Omental fat pad (tissue), 4 donors: ENCODE measurements at places on chromosomes 5 and 9. TPM values are rescaled to one million over a fixed set of nuclear protein-coding genes. Genes with fewer than 3 reads are reported as not detected.

- no peak for DNase-seq
These were observed 2.3 kb upstream of the DNLZ start for GRCh38 chr9:136365775-136366222.

DNA sequence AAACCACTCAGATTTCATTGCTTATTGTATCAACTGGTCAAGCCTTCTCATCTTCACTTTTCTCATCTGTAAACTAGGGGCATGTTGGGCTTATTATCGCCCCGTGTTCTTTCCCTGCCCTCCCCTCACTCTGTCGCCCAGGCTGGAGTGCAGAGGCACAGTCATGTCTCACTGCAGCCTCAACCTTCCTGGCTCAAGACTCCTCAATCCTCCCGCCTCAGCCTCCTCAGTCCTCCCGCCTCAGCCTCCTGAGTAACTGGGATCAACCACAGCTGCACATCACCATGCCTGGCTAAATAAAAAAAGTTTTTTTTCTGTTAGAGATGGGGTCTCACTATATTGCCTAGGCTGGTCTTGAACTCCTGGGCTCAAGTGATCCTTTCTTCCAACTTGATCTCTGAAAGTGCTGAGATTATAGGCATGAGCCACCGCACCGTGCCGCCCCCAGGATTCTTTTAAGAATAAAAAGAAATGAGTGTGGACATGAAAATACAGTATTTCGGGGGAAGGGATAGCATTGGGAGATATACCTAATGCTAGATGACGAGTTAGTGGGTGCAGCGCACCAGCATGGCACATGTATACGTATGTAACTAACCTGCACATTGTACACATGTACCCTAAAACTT is 2.0 kb downstream of the MAML1 start:
- DNase-seq: no peak

GRCh38 chr5:113060408-113061025 is 83.9 kb downstream of the DCP2 start:
- DNase-seq: no peak

GRCh38 chr5:174799121-174799520 is 74.7 kb downstream of the MSX2 start:
- no peak for DNase-seq

GRCh38 chr9:117247266-117247665 is 167.6 kb downstream of the ASTN2 start:
- no peak for DNase-seq

DNA sequence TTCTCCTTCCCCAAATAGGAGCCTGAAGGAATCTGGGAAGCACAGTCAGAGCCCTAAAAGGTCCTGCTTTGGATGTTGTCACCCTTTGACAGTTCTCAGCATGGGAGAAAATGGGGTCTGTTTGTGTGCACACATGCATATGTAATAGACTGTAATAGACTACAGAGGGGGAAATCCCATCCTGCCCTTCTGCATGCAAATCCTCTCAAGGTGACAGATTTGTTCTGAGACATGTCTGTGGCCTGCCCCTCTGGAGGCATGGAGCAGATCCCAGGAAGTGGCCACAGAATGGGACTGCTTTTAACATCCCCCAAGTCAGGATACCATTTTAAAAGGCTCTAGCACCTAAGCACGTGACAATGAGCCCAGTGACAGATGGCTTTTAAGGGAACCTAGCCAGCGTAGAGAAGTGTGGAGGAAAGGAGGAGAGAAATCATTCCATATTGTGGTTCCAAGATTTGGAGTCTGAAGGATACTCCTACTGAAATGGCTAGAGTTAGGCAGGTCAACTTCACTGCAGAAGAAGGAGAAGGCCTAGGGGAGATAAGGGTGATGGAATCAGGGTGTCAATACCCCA is 483.5 kb downstream of the SPOCK1 start:
- no peak for DNase-seq

- no peak for DNase-seq
These were observed 320.6 kb downstream of the PJA2 start for GRCh38 chr5:109089191-109089590.

DNA sequence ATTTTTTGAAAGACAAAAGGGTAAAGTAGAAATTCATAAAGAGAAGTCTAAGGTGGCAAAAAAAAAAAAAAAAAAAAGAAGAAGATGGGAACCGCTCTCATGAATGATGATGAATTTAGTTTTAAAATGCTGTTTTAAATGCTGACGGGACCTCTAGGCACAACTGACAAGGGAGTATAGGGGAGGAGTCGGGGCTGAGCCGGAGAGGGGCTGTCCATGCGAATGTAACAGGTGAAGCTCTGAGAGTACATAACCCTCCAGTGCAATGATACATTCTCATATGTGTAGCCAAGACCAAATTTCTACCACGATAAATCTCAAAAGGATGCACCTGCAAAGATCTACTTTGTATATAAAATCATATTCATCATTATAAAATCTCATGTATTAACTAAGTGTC is 71.7 kb downstream of the GLIS3 start:
- no peak for DNase-seq

DNA sequence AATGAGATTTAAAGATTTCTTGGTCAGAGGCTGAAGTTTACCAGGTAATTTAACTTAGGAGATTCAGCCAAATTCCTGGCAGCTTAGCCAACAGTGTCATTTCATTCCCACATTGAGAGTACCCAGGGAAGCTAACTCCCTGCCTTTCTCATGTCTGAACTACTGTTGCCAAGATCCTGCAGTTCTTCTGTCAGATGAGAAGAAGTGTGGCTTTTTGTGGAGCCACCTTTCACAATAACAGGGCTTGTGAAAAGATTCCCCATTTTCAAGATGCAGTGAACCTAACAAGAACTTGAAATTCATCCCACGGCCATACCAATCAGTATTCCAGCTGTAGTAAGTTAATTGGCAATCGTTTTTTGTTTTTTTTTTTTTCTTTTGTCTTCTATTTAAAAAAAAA is 176.4 kb downstream of the XRCC4 start:
- DNase-seq: no peak

- DNase-seq: no peak
These were observed 47.4 kb downstream of the SLC28A3 start for GRCh38 chr9:84293001-84293798.

DNA sequence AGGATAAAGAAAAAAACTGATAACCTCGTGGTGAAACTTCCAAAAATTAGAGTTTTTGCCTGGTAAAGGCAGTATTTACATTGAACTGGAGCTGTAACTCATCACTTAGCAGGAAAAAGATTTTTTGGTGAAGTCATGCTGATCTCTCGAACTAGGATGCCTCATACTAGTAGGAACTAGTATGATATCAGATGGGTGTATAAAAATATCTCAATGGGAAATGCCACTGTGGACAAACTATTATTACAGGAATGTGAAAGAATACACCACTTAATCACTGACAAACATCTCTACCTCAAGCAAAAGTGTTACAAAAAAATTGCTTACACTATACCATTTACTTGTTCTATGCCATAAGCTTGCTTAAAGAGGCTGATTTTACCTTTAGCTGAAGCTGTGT is 28.4 kb downstream of the RFX3 start:
- DNase-seq: no peak

DNA sequence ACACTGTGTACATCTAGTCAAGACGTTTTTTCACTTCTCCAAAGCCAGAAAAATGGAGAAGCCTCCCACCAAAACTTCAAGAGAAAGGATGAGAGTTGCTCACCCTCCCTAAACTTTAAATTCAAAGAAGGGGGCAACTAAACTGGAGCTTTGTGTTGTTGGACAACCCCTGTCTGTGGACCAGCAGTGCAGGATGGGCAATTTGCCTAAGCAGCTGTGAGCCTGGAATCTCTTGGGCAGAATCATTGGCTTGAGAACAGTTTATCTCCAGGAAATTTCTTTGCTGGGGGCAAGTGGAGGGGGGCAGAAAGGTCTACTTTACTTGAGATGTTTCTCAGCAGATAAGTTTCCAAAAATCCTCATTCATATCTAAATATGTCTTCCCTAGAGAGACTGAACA is 151.8 kb downstream of the MUSK start:
- DNase-seq: no peak

DNA sequence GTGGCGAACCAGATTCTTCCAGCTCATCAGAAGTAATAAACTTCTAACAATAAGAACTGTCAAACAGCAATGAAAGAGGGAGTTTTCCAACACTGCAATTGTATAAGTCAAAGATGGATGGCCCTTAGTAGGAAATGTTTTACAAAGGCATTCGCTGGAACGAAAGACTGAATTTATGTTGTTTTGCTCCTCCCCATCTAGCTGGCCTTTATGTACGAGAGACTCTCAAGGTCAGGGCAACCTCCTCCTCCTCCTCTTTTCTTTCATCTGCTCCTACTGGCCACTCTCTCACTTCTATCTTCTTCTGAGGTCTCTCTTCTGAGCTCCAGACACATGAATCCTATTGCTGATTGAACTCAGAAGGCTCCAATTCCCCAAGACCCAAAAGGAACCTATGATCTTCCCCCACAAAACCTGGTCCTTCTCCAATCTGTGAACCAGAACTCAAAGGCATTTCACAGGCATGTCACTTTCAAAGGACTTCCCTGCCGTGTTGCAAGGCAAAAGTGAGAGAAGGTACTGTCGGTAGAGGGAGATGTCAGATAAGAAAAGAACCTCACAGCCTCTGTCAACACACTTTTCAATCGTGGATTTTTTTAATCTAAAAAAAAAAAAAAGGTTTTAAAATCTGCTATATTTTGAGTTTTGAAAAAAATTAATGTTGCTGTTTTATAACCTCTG is 28.5 kb upstream of the PUM3 start:
- no peak for DNase-seq

DNA sequence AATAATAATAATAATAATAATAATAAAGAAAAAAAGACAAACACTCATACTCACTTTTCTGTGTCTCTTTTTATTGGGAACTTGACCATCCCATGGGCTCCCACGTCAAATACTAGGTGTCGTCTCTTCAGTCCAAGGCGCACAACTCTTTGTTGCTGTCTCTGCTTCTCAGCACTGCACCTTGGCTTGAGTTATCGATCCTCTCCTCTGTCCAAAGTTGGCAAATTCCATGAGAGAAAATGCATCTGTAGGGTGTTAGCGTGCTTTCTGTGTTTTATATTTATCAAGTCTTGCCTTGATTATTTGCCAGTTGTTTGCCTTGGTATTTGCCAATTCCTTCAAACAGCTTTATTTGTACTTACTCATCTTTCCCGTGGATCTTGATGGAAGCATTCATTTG is 653.7 kb downstream of the CDH18 start:
- DNase-seq: no peak

- DNase-seq: no peak
These were observed 156.4 kb downstream of the GABBR2 start for GRCh38 chr9:98552331-98552730.

GRCh38 chr5:89036704-89037489 is 153.9 kb upstream of the MEF2C start:
- DNase-seq: no peak

DNA sequence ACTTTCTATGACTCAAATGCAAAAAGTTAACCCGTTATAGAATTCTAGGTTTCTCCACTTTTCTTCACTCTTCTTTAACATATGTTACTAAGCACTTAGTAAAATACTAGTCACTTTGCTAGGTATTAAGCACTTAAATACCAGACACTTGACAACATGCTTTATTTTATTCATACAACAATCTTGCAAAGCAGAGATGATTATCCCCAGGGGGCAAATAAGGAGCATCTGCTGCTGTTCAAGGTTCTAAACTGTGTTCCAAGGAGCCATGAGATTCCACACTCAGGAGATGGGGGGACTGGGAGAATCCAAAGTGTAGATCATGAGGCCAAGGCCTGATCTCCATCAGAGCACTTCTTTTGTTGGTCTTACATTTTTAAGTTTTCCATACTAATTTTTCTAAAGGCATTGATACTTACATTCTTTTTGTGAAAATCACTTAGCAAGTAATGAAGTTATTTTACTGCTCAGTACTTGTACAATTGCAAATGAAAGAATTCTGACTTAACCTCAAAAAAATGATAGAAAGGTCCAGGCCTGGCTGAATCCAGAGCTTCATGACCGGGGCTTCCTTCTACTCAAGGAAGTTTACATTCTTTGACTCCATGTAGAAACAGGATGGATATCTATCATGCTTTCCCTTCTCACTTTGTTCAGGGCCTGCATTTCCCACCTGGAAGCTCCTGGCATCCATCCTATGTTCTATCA is 504.4 kb upstream of the WWC1 start:
- no peak for DNase-seq

DNA sequence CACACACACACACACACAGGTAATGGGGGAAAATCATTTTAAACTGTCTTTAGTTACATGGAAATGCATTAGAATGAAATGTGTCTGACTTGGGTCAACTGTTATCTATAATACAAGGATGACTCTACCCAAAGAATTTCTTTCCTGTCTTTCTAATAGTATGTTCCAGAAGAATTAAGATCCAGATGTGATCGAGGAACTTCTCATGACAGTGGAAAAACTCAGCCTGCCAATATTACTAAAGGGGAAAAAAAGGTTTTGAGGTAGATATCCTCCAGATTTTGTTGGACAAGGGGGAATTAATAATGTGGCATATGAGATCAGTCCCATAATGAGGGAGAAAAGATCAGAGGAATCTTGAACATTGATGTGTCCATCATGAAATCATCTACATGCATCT is 190.6 kb upstream of the MAP3K1 start:
- DNase-seq: no peak

GRCh38 chr9:116467740-116468351 is 219.3 kb upstream of the TRIM32 start:
- DNase-seq: no peak

DNA sequence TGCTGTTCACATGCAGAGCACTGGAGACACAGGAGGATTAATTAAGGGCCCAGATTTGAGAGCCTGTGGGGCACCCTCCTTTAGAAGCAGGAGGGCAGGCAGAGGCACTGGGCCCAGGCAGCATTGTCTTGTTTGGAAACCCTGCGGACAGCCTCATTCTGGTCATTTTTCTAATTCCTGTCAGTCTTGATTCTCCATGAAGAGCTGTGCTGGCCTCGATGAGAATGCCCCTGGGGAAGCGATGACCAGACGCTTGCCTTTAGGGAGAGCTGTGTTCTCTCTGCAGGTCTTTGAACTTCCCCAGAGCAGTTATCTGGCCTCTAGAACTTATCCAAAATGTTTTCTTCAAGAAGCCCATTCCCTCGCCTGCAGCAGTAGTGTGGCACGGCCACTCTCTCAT is 117.8 kb upstream of the PTCH1 start:
- DNase-seq: no peak

The PTGER4 gene
- 51.1 TPM for total RNA-seq

The PCDHB7 gene
- 1.4 TPM for total RNA-seq

The GABRA1 gene
- total RNA-seq: not detected

The FAM151B gene
- total RNA-seq: 3.8 TPM

The ANKHD1 gene
- total RNA-seq: 80.0 TPM

The PSD2 gene
- 0.12 TPM for total RNA-seq
